ENCODE measurements at places on chromosomes 16 and 17.

DNA sequence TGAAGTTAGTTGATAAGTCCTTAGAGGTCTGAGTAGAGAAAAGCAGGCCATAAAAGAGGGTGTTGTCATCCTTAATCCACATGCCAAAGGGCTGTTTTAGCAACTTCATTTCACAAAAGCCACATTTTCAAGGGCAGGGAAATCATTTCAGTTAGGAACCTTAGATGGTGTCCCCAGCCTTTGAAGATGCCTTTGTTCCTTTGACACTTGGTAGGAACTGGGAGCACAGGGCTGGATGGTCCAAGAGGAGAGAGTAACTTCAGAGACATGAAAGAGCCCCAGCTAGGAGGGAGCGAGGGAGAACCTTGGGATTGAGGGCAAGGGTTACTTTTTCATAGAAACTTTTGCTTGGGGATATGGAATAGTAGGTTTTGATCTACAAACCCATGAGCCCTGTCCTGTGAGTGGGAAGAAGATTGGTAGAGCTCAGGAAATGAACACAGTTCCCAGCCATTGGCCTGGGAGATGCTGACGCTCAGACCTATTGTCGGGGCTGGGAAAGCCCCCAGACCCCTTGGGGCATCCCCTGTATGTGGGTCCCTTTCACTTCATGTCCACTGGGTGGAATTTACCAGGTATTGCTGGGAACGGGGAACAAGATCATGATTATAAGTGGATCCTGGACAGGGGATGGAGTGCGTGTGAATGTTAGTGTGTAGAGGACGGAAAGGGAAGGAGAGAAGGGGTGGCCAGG is 18.9 kb downstream of the MSI2 start:
- DNase-seq: no peak

GRCh38 chr17:20171741-20172365 is 162.7 kb downstream of the SPECC1 start:
- DNase-seq: peak; percentile 72

DNA sequence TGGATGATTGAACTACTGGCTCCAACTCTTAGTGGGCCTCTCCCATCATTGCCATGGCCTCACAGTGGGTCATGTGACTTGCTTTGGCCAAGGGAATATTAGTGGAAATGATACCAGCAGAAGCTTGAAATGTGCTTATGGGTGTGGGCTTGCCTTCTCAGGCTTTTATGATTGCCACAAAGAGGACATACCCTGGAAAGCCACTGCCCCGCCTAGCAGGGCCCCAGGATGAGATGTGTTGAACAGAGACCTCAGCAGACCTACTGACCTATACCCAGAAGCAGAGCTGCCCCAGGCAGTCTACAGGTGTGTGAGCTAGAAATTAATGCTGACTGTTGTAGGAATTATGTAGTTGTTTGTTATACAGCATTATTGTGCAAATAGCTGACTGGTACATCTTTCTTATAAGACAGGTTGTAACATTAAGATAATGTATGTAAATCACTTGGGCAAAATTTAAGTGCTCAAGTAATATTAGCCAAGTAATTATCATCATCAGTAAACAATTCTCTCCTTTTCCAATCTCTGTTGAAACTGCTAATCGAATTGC is 67.8 kb upstream of the CDH5 start:
- DNase-seq: no peak

DNA sequence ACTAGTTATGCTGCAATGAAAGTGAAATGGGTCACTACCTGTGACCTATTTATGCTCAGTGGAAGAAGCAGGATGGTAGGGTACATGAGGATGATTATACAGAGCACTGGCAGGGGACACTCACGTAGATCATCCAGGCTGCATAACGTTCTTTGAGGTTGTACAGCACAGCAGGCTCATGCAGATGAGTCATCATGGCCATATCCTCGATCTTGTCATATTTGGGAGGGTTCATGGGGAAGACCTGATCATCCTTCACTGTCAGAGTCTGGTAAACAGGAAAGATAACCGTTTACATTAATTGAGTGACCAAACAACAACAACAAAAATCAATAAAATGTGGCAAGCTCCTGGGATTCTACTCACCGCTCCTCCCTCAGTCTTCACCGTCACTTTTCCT is 2.1 kb downstream of the MYH2 start:
- DNase-seq: no peak

- DNase-seq: no peak
Observed at GRCh38 chr17:62801553-62802114, 6.5 kb downstream of the MARCHF10 start.

GRCh38 chr16:48393485-48394354 is 8.5 kb upstream of the SIAH1 start:
- peak; percentile 32 for DNase-seq

DNA sequence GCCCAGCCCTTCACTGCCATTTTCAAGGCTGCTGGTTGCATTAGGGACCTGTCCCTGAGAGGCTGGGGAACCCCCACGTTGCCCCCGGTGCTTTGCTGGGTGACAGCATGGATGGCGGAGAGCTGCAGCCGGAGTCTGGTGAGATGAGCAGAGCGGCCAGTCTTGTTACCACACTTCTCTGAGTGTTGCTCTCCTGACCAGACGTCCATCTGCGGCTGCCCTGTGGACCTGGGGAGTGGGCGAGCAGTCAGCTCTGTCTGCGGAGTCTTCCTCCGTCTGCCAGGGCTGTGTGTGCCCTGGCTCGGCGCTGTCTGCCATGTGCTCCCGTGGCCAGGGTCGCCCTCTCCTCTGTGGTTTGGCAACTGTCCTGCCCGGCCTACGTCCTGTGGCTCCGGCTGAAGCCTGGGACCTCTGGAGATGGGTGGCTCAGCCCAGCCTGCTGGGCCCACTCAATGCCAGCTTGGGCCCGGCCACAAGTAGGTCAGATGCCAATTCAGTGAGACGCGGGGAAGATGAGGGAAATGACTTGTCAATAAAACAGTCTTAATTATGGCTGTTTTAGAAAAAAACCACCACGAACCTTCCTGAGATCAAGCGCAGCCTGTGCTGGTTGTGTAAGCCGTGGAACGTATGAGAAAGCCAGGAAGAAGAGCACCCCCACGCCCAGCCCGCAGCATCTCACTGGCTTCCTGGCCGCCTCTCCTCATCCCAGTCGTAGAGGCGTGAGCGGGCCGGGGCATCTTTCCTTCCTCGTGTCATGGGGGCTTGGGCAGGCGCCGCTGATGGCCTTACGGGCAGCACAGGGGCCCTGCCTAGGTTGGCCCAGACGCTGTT is 7.9 kb downstream of the KCTD5 start:
- DNase-seq: peak; percentile 60

GRCh38 chr16:14109782-14110727 is 38.9 kb downstream of the MRTFB start:
- peak; percentile 26 for DNase-seq
